ENCODE measurements at places on chromosomes 6 and 20. TPM values are rescaled to one million over a fixed set of nuclear protein-coding genes. Genes with fewer than 3 reads are reported as not detected.

Gene SYCP2L
- 2.4 TPM for total RNA-seq

Gene SLC13A3
- total RNA-seq: 3.3 TPM

Gene KCNK15
- total RNA-seq: 0.14 TPM

Gene LST1
- total RNA-seq: not detected

Gene FRK
- total RNA-seq: 1.0 TPM

Gene ZNF334
- total RNA-seq: 7.9 TPM

Gene RHAG
- not detected for total RNA-seq

Gene TCF15
- total RNA-seq: not detected

Gene NOX3
- not detected for total RNA-seq

Gene TREML2
- under 0.01 TPM for total RNA-seq

Gene RAB5IF
- total RNA-seq: 136 TPM

Gene RSPO3
- total RNA-seq: not detected

Gene CCN6
- not detected for total RNA-seq

Gene OLIG3
- not detected for total RNA-seq

Data from nasal cavity respiratory epithelium epithelial cell of viscerocranial mucosa (primary cell).